Activated CD4-positive, alpha-beta T cell treated with anti-CD3 and anti-CD28 coated beads, Interleukin-2, amount 50 U/mL, for 16 hours (primary cell): ENCODE measurements at places on chromosomes 3 and 15.
A peak's percentile ranks its signal among the peaks of the same experiment; 100 is the strongest.

DNA sequence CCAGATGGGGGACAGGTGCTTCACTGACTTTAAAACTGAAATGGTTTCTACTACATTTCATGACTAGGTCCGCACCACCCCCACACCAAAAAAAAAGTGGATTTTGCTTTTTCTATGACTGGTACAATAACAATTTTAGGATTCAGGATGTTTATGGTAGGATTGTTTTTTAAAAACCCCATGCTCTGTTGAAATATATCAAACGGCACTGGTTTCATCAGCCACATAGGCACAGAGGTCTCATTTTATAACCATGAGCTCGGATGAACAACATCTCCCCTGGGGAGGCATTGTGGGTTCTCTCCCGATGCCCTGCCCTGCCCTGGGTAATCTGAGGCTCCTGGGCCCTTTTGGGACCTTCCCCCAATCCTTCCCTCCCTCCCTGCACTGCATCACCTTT, 202.7 kb upstream of the KBTBD8 start:
- DNase-seq = no peak

- DNase-seq = peak; percentile 80
These were observed 46.3 kb downstream of the GPR171 start for GRCh38 chr3:151156618-151157216.

GRCh38 chr15:97235611-97235985, 724.9 kb upstream of the ARRDC4 start:
- no peak for DNase-seq

DNA sequence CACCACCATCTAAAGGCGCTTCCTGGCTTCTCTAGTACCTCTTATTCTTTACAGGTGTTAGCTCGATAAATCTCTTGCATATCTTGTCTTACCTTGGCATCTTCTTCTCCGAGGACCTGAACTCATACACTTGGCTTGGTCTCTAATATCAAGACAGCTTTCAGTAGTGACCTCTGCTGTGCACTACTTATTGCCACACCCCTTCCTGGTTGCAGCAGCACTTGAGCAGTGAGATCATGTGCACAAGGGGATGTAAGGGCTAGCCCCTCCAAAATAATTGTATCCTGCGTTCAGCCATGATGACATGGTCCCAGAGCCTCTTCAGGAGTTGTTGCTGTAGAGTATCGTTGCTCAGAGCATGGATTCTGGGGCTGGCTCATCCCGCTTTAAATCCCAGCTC, 1.3 kb upstream of the PLA1A start:
- no peak for DNase-seq

DNA sequence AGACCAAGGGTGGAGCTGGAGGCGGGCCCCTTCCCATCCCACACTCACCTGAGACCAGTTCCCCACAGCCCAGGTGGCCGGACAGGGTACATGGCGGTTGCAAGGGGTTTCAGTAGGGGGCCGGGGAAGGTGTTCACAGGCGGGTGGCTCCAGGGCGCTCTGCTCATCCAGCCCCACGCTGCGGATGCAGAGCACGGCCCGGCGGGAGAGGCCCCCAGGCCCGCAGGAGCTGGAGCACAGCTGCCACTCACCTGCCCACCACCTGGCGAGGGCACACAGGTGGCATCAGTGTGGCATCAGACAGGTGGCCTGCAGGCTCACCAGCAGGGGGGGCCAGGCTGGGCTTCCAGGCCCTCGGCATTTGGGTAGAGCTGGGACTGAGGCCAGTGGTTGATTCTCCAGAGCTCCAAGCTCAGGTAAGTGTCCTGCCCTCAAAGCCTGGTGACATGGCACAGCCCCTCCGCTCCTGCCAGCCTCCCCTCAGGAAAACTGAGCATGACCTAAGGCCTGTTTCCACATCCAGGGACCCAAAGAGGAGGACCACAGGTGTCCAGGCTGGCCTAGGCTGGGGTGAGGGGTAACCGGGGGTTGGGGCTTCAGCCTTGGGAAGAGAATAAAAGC, 43.8 kb downstream of the ADAMTS7 start:
- DNase-seq = no peak

DNA sequence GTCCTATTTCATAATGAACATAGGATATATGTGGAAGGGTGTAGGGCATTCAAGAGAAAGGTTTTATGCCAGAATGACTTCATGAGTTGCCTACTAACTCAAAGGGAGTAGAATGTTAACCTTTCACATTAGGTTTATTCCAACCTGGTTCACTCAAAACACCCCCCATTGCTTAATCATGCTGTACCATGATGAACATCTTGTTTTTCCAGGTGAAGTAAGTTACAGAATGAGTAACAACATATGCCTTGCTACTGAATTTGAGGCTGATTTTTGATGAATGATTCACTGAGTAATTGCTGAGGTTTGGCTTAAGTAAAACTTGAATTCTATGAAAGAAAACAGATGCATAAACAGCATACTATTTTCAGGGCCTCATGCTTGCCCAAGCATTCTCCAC, 5.9 kb upstream of the CLDN16 start:
- peak; percentile 6 for DNase-seq

DNA sequence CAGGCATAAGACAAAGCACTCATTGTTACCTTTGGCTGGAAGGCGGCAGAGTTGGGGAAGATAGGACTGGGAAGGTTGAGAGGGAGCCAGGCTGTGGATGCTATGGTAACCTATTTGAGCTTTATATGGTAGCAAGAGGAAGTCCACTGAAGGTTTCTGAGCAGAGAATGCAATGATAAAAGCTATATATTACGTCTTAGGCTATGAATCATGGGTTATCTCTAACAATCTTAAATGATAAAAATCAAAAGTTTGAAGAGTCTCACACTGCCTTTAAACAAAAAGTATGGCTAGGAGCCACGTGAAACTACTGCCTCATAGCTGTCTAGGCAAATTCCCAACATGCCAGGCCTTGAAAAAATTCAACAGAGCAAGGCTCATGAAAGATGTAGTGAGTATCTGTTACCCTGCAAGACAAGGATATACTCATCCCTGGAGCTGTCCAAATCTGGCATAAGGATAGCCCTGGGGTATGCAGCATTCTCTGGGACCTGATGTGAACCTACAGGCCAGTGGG, 4.1 kb downstream of the P3H2 start:
- no peak for DNase-seq

GRCh38 chr3:45987368-45988291, 8.0 kb downstream of the FYCO1 start:
- DNase-seq = no peak

GRCh38 chr3:14124223-14124614, 451 bp downstream of the CHCHD4 start:
- DNase-seq = peak; percentile 80

GRCh38 chr3:189300345-189300744, 128.6 kb downstream of the TPRG1 start:
- no peak for DNase-seq

DNA sequence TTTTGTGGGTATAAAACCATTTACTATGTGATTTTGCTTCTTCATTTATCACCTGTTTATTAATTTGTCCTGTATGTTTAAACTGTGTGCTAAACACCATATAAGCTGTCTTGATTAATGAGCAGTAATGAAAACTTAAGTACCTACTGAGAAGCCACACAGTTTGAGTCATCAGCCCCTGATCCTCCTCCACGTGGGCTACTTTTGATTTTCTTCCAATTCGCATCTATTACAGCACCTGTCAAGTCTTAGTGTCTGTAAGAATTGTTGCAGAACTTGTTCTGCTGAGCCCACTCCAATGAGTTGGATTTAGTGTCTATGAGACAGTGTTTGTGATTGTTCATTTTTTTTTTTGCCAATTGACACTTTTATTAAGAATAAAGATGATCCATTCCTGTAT, 16.8 kb downstream of the EPHA6 start:
- no peak for DNase-seq

DNA sequence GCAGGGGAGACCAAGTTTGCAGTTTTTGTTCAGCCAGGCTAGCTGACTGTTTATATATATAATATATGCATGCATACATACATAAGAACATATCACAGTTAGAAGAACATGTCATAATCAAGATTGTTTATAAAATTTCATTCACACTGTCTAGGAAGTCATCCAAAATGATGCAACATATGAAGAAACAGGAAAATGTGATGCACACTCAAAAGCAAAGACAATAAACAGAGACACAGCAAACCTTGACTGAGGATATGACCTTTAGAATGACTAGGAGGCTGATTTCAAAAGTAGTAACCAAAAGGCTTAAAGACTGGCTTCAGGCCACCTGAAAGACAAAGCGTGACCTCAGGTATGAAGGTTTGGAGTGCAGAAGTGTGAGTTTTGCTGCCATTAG, 166.2 kb upstream of the NDN start:
- no peak for DNase-seq

GRCh38 chr15:65335278-65336055, 31.0 kb downstream of the RNU5B-1 start:
- DNase-seq = no peak

DNA sequence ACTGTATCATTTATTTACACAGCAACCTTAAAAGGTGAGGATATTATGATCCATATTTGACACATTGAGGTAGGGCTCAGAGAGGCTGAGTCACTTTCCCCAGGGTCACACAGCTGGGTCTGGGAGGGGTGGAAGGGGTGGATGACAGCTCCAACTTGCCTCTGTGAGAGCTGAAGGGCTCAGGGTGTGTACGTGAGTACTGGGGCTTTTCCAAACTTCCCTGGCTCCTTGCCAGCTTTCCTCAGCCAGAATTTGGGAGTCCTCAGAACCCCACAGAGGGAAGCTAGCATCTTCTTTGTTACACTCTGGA, 58.3 kb upstream of the SLC6A11 start:
- peak; percentile 65 for DNase-seq

DNA sequence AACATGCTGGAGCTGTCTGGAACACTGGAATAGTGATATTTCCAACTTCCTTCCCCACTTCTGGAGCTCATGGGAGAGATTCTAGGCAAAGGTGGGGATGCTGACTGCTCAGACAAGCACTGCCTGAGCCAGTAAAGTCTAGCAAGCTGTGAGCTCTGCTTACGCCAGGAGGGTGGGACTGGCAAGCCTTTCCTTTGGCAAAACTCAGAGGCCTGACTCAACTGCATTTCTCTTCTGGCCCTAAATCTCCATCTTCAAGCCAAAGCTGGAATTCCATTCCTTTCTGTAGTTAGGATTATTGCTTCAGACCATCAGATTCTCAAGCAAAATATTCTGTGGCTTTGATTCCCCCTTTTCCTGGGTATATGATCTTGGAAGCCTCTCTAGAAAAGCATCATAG, 20.3 kb upstream of the EPB42 start:
- DNase-seq = no peak

DNA sequence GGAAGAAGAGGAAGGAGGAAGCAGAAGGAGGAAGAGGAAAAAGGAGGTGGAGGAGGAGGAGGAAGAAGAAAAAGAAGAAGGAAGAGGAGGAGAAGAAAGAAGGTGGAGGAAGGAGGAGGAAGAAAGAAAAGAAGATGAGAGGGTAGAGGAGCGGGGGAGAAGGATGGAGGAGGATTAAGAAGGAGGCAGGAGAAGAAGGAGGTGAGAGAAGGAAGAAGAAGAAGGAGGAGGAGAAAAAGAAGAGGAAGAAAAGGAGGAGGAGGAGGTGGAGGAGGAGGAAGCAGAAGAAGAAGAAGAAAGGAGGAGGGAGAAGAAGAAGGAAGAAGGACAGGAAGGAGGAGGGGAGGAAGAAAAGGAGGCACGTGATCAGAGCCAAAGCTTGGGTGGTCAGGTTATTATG, 37.3 kb upstream of the PRTG start:
- no peak for DNase-seq

DNA sequence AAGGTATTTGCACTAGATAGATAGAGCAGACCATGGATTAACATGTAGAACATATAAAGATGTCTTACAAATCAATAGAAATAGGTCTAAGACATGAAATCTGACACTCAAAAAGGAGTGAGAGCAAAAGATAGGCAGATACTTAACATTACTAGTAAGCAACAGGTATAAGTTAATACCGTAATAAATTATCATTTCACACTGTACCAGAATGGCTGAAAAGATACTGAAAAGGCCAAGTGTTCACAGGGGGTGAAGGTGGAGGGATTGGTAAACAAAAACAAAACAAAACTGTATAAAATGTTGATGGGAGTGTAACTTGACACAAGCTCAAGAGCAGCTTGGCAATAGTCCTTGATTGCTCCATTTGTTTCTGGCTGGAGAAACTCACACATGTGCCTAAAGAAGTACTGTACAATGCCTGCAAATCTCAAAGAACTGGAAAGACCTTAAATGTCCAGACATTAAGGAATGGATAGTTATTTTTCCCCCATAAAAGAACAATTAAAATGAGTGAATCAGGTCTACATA, 3.5 kb downstream of the NSMCE3 start:
- DNase-seq = no peak

DNA sequence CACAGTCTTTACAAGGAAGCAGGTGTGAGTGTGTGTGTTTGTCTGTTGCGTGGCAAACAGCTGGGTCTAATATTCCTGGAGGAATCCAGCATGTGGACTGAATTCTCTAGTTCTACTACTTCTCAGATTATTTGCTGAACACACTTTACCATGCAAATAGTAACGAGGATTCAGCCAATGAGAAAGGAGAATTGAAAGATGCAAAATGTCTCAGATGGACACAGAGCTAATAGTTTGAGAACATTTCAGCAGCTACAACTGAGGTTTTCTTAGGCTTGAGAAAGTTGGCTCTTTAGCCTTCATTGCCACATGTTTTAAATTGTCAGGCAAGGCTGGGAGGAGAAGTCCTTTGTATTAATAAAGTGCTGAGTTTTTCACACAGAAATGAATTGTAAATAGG, 568.0 kb upstream of the MDFIC2 start:
- no peak for DNase-seq

- no peak for DNase-seq
These were observed 792 bp downstream of the TPRA1 start for GRCh38 chr3:127589600-127590281.

DNA sequence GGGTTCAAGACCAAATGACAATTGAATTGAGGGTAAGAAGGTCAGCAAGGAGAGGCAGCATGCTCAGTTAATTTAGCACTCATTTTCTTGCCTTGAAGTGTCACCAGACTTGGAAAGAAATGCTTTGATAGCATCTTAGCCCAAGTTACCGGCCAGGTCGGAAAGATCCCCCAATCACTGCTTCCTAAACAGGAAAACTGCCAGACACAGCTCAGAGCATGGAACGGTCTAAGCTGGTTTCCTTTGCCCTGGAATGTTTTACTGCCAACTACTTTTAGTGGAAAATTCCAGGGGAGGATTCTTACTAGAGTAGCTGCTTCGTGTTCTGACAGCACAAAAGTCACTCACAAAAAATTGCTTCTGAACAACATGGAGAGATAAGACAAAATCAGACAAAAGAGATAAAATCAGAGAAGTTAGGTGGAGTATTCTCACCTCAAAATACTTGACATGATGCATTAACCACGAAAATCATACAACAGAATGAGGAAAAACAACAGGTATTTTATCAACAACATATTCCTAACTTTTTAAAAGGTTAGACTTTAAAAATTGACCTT, 65.5 kb downstream of the CCR4 start:
- no peak for DNase-seq

- DNase-seq = peak; percentile 69
These were observed 60.6 kb upstream of the PLCL2 start for GRCh38 chr3:16824081-16824696.
